Neural progenitor cell (in vitro differentiated cells): ENCODE measurements at places on chromosomes 5 and 9. TPM values are rescaled to one million over a fixed set of nuclear protein-coding genes. Genes with fewer than 3 reads are reported as not detected.

The TRAF1 gene
- total RNA-seq, result 3.2 and 4.5 TPM in 2 replicates

The EXOSC2 gene
- 59.1 and 75.5 TPM in 2 replicates for total RNA-seq

The ADAMTSL1 gene
- total RNA-seq, result 0.73 and 2.7 TPM in 2 replicates

The MAPK9 gene
- 31.5 and 40.6 TPM in 2 replicates for total RNA-seq

DNA sequence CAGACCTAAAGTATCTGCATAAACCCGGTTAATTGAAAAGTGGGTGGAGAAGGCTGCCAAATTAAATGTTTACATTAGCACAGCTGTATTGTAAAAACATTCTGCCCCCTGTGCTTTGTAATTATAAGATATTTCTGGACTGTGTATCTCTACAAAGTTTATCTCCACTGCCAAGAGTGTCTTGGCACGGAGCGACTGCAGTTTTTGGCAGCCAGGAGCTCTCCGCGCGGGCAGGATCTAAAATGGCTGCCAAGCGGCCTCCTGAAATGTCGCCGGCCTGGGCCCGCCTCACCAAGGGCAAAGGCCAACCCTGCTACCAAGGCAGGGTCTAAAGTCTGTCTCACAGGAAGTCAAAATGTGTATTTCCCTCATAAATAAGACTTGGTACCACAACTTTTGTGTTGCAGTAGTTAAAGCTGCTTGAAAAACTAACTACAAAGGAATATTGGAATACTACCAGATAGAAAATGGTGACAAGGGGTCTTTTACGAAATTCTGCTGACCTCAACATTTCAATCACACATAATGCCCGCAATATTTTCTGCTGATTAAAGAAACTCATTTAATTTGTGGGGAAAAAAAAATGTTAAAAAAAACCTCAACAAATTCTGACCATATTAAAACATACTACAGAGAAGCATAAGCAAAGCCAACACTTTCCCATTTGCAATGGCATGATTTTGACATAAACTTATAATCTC, 110.4 kb downstream of the NFIB start:
- DNase-seq, result no peak

GRCh38 chr9:27836661-27837401, 263.6 kb upstream of the C9orf72 start:
- DNase-seq, result no peak
